ENCODE measurements at places on chromosomes 6 and 20.

DNA sequence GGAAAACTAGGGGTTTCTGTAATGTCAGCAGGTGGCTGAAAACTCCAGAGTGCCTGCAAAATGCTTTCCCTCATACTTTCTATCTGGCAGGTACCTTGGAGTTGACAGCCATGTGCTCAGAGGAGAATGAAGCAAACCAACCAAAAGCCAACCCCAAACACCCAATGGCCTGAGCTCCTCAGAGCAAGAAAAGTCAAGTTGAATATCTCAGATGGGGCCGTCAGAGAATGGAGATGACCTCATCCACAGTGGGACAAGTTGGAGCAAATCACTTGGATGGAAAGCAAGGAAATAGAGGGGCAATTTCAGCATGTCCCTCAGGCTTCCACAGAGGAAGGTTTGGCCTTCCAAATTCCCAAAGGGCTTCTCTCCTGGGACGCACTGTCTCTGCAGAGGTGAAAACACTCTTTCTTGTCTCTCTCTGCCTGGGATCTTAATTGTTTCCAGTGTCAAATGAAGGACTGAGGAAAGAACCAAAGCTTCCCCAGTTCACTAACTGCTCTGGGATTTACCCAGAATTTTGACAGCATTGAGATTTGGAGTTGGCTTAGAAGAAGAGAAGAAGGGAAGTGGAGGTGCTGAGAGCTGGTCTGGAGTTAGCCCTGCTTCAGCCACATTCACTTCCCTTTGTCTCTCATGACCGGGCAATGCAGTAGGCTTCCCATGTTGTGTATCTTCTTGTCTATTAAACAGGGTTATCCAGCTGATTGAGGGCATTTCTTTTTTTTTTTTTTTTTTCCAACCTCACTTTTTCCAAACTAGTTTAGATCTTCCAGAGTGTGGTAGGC lies 42.2 kb downstream of the PRND start:
- no peak for DNase-seq

GRCh38 chr6:711925-712324 lies 19.0 kb upstream of the EXOC2 start:
- DNase-seq = no peak

- DNase-seq = no peak
Observed at GRCh38 chr20:53840532-53840931, 229.9 kb downstream of the BCAS1 start.

- no peak for DNase-seq
Observed at GRCh38 chr6:131101911-131102680, 33.2 kb upstream of the AKAP7 start.

DNA sequence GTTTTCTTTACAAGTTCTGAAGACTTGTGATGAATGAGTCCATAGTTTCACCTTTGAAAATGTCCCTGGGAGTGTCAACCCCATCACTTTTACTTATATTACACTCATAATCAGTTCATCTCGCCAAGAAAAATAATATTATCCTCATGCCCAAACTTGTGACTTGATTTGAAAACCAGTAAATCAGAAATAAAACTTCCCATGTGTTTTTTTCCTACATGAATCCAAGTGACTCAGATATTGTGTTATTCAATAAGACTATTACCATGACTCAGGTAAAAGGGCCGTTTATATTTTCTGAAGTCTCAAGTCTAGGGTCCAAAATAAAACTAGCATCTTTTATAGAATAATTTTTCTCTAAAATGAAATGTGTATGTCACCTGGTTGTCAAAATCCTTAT lies 15.8 kb upstream of the CYP24A1 start:
- DNase-seq = no peak

- DNase-seq = no peak
Observed at GRCh38 chr20:23287354-23288190, 63.0 kb upstream of the NXT1 start.

DNA sequence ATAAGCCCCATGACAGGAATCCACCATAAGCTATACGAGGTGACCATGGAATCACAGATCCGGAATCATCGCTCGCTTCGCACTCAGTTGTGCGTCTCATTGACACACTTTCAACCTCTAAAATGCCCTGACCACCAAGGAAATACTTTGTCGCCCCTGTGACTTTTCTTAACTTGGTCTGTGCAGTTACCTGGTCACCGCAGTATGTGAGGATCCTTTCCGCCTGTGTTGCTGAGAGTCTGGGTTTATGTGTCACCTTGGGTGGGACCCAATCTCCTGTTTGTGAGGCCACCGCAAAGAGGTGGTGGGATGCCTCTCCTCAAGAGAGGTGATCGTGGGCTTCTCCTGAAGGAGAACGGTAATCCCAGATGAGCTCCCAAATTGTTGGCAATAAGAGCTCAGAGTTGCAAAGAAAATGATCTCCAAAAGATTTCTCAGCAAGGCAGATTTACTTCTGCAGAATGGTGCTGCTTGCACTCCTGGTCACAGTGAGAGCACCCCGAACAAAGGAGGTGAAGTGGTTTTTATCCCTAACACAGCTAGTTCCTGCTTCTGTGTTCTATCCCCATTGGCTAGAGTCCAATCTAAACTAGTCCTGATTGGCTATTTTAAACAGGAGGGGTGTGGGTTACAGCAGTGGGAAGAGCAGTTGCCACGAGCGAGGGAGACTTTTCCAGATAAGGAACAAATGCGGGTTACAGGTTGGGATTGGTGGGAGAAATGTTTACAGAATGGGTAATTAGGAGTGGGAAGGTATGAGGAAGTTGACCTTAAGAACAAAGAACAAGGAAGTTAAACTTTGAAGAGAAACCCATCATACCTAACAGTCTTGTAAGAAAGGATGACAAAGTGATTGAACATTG lies 9.1 kb upstream of the ZNFX1 start:
- DNase-seq = no peak

DNA sequence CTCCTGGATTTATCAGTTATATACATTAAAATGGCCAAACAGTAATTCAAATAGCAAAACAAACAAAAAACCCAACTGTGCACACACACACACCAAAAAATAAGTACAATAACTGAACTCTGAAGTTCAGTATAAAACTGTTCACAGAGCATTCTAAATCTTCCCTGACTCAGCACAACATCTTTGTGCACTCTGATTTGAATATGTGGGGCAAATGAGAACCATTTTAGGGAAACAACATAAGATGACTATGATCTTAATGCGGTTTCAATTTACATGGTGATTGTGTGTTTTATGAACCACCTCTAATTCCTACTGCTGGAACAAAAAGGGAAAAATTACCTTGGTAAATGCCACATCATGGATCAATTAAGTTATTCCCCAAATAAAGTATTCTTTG lies 41.7 kb downstream of the PLAGL1 start:
- DNase-seq = no peak

Measured in activated CD8-positive, alpha-beta memory T cell treated with anti-CD3 and anti-CD28 coated beads for 4 hours (primary cell).